ENCODE measurements at places on chromosomes 16 and 17.

DNA sequence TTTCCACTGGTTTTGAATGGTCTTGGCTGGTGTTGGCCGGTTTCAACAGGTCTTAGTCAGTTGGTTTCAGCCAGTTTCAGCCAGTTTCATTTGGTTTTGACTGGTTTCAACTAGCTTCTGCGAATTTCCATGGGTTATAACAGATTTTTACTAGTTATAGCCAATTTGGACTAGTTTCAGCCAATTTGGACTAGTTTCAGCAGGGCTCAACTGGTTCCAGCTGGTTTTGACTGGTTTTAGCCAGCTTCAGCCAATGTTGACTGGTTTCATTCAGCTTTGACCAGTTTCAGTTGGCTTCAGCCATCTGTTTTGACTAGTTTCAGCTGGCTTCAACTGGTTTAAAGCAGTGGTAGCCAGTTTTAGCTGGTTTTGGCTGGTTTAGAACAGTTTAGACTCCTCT, 432.6 kb downstream of the UTP18 start:
- H3K4me3 ChIP-seq = no peak overlapping the region
- no peaks in the 10 kb centered on the region for H3K36me3 ChIP-seq
- DNase-seq = no peak
- no peak overlapping the region for H3K27ac ChIP-seq
- H3K27me3 ChIP-seq = no peaks in the 10 kb centered on the region
- H3K4me1 ChIP-seq = no peaks in the 10 kb centered on the region

DNA sequence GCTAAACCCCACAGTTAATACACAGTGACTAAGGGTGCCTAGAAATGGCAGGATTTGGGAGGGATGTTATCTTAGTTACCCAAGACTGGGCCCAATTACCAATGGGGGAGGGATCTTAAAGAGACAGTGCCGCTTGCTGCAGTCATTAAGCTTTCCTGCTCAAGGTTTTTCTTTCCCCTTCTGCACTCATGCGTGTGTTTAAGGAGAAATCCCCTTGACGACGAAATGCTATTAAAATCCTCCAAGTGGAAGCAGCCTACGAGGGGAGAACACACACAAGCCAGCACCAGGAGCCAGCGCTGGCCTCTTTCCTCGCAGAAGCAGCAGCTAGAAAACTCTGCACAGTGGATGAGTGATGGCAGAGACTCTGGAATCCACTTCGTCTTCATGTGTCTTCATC, 22.0 kb downstream of the SALL1 start:
- H3K27me3 ChIP-seq = peaks cover 5% of the 10 kb centered on the region
- H3K4me1 ChIP-seq = no peaks in the 10 kb centered on the region
- no peak for DNase-seq
- no peak overlapping the region for H3K4me3 ChIP-seq
- H3K36me3 ChIP-seq = no peaks in the 10 kb centered on the region

DNA sequence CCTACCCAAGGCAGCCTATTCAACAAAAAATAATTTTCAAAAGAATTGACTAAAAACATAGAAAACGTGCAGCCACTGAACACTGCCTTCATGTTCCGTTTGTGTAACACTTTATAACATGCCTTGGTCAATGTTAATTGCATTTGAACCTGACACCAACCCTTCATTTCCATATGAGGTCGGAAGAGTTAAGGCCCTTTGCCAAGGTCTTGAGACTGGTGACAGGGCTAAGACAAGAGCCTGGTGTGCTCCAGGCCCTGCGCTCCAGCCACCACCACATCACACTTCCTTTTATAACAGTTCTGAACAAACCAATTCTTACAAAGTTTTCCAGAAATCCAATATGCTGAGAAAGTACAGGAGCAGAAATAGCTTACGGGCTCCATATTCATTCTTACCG, 4.2 kb downstream of the BBS2 start:
- H3K4me3 ChIP-seq = no peak overlapping the region
- no peak overlapping the region for H3K27ac ChIP-seq
- H3K4me1 ChIP-seq = peaks cover 36% of the 10 kb centered on the region
- no peak for DNase-seq
- peaks cover 13% of the 10 kb centered on the region for H3K36me3 ChIP-seq

DNA sequence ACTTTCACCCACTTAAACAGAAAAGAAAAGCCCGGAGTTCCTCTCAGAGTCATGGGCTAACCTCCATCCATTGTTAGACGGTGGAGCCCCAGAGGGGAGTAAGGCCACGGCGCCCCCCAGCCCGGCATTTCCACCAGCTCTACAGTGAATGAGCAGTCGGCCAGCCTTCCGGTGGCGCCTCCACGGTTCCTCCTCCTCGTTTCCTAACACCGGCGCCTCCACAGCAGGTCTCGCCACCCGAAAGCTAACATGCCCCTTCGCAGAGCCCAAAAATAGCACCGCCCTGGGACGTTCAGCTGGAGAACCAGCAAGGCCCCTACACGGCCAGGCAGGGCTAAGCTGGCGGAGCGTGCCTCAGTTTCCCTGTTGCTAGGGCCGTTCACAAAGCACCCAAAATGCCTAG, 858 bp downstream of the MMD start:
- peaks cover 57% of the 10 kb centered on the region for H3K4me1 ChIP-seq
- peak; percentile 17 for DNase-seq
- peaks cover 2% of the 10 kb centered on the region for H3K27me3 ChIP-seq
- H3K27ac ChIP-seq = peak overlapping the region; percentile 97

GRCh38 chr17:4919511-4920047, 12.5 kb upstream of the GP1BA start:
- DNase-seq = no peak
- H3K27me3 ChIP-seq = no peaks in the 10 kb centered on the region
- no peaks in the 10 kb centered on the region for H3K4me1 ChIP-seq
- no peaks in the 10 kb centered on the region for H3K36me3 ChIP-seq
- no peak overlapping the region for H3K4me3 ChIP-seq
- H3K27ac ChIP-seq = no peak overlapping the region

DNA sequence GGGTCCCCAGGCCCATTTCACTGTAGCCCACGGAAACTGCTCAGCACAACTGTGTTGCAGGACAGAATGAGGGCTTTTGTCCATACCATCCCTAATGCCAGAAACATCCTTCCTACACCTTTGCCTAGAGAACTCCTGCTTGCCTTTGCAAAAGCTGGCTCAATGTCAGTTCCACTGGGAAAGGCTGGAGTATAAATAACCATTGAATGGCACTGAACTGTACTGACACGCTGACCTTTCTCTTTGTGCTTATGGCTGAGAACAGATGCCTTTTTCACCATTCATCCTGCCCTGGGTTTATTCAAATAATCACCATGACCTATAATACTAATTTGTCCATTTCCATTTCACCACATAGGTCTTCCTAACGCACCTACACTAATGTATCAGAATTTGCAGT, 300.3 kb downstream of the XYLT1 start:
- H3K4me3 ChIP-seq = no peak overlapping the region
- H3K27me3 ChIP-seq = no peaks in the 10 kb centered on the region
- peaks cover 26% of the 10 kb centered on the region for H3K36me3 ChIP-seq
- no peak overlapping the region for H3K27ac ChIP-seq

DNA sequence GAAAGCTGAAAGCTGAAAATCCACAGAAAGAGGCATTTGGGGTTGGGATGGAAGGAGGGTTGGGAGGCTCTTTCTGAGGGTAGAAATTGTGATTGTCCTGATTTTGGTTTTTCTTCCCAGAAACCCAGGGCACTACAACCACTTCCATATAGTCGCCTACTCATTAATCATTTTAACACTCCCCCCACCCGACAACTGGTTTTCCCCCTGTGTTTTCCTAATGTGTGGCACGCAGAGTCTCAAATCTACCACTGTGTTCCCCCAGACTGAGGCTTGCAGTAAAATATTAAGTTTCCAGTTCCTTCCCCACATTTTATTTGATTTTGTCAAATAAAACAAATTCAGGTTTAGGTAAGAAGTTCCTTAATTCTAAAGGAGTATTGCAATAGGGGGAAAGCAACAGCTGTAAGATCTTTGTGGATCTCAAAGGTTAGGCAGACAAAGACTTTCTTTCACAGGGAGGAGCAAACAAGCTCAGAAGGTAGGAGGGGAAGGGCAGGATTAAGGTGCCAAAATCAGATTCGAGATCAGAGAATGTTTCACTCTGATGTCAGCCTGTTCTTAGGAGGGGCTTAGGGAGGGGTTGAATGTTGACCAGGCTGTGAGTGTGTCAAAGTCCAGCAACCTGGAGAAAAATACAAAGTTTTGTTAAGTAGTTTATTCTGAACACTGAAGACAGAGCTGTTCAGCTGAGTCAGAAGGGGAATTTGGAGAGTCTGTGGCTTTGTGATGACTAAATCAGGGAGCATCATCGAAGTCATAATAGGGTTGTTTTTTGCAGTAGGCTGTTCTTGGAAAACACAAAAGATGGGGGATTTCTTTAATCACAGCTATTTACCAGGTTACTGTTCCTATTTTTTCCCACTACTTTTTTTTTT, 3.6 kb downstream of the ZNF267 start:
- H3K27ac ChIP-seq = peak overlapping the region; percentile 93
- peaks cover 16% of the 10 kb centered on the region for H3K36me3 ChIP-seq
- no peak for DNase-seq
- peaks cover 63% of the 10 kb centered on the region for H3K4me1 ChIP-seq
- peak overlapping the region; percentile 70 for H3K4me3 ChIP-seq

GRCh38 chr16:11051879-11052808, 107.8 kb downstream of the CLEC16A start:
- H3K27me3 ChIP-seq = no peaks in the 10 kb centered on the region
- peaks cover 15% of the 10 kb centered on the region for H3K4me1 ChIP-seq
- H3K4me3 ChIP-seq = no peak overlapping the region
- H3K27ac ChIP-seq = peak overlapping the region; percentile 41
- DNase-seq = no peak

- peaks cover 18% of the 10 kb centered on the region for H3K27me3 ChIP-seq
- no peaks in the 10 kb centered on the region for H3K36me3 ChIP-seq
- H3K4me1 ChIP-seq = no peaks in the 10 kb centered on the region
- H3K4me3 ChIP-seq = no peak overlapping the region
Measured at GRCh38 chr16:23048164-23048563, 101.1 kb downstream of the USP31 start.

GRCh38 chr16:81435567-81435966, 9.0 kb upstream of the CMIP start:
- H3K27me3 ChIP-seq = no peaks in the 10 kb centered on the region
- no peaks in the 10 kb centered on the region for H3K36me3 ChIP-seq
- H3K4me1 ChIP-seq = peaks cover 2% of the 10 kb centered on the region
- DNase-seq = no peak

DNA sequence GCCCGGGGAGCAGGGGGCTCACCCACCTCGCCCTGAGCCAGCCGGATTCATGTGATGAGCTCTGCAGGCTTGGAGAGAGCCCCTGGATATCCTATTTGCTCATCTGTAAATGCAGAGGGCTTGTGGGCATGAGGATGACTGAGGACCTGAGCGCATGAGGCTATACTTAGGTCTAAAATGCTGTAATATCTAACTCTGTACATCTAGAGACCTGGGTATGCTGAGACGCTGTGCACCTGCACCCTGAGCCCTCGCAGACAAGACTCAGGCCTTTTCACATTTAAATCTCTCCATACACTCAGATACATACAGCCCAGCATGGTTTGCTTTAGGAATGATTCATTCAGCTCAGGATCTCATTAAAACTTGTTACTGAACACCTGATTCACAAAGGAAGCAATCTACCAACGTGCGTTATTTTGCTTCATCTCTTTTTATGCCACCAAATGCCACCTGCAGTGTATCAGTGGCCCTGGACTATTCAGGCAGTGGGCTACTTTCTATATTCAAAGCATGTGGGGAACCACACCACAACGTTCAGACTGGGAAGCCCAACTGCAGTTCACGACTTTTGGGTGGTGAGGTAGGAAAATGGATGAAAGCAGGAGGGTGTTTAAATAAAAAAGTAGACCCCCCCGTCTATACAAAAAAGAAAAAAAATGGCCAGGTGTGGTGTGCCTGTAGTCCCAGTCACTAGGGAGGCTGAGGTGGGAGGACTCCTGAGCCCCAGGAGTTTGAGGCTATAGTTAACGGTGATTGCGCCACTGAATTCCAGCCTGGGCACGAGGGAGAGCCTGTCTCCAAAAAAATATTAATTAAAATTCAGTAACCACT, 12.0 kb downstream of the USP7 start:
- H3K27ac ChIP-seq = peak overlapping the region; percentile 25
- H3K27me3 ChIP-seq = no peaks in the 10 kb centered on the region
- no peak for DNase-seq
- H3K4me1 ChIP-seq = peaks cover 58% of the 10 kb centered on the region
- peaks cover 4% of the 10 kb centered on the region for H3K36me3 ChIP-seq

DNA sequence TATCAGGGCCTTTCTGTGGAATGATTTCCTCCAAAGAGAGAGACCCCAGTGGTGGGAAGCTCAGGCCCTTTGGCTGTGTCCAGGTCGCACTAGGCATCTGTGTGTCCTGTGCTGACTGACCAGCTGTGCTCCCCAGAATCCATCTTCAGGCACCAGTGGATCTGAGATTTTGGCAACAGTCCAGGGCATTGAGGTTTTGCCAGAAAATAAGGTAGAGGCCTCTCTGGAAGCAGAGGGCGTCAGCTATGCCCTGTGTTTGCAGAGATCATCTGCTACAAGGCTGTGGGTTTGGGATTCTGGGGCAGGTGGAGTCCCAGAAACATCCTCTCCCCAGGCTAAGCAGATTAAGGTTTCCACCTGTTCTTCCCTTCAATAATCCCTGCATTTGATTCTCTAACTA, 57.5 kb upstream of the TOB1 start:
- DNase-seq = no peak
- no peaks in the 10 kb centered on the region for H3K36me3 ChIP-seq
- H3K27ac ChIP-seq = no peak overlapping the region
- no peak overlapping the region for H3K4me3 ChIP-seq

- H3K27ac ChIP-seq = no peak overlapping the region
- DNase-seq = no peak
- no peaks in the 10 kb centered on the region for H3K27me3 ChIP-seq
Measured at GRCh38 chr16:72023962-72024361, 15.4 kb downstream of the DHODH start.
